ENCODE measurements at places on chromosomes 11 and 22.

- DNase-seq, result no peak
These were observed 82.4 kb downstream of the MED15 start for GRCh38 chr22:20589614-20590476.

DNA sequence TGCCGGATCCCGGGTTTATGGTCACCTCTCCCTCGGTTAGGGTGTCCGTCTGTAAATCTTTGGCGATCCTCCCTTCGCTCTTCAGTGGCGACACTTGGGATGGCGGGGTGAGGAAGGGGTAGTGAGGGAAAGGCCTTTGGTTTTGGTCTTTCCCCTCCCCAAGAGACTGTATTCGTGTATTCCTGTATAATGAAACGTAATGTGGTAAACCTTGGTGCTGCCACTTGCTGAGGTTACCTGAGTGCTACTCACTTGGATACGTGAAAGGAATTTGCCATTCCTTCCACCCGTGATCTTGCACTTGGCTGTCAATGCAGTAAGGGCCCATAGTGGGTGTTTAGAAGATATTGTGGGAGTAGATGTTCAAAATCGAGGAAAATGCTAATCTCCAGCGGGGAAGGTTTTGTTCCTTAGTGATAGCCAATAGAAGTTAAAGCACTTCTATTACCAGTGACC lies 578 bp upstream of the NUP160 start:
- DNase-seq, result no peak

DNA sequence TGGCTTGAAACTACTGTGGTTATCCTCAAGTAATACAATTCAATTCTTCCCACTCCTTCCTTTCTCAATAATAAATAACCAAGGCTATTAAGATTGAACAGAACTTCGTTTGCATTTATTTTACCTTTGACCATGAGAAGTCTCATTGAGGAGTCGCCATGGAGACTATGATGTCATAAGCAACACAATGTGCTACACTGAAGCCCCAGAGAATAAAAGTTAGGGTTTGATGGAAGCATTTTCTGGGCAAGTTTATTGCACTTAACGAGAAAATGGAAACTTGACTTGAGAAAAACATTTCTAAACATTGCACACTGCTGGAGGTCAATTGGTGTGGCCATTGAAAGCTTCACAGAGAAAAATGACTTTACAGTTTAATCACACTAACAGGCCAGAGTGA lies 121.5 kb downstream of the FAM76B start:
- no peak for DNase-seq

GRCh38 chr22:39845529-39845928 lies 48.0 kb downstream of the ENTHD1 start:
- no peak for DNase-seq

GRCh38 chr11:17978553-17979287 lies 34.1 kb downstream of the SERGEF start:
- DNase-seq, result no peak

All from lower lobe of right lung (tissue), 2 donors.